ENCODE measurements at places on chromosomes 3 and 15.

GRCh38 chr3:72487078-72487765, 361.0 kb downstream of the SHQ1 start:
- DNase-seq = peak; percentile 57

GRCh38 chr15:100224206-100225185, 117.3 kb downstream of the ADAMTS17 start:
- no peak for DNase-seq

DNA sequence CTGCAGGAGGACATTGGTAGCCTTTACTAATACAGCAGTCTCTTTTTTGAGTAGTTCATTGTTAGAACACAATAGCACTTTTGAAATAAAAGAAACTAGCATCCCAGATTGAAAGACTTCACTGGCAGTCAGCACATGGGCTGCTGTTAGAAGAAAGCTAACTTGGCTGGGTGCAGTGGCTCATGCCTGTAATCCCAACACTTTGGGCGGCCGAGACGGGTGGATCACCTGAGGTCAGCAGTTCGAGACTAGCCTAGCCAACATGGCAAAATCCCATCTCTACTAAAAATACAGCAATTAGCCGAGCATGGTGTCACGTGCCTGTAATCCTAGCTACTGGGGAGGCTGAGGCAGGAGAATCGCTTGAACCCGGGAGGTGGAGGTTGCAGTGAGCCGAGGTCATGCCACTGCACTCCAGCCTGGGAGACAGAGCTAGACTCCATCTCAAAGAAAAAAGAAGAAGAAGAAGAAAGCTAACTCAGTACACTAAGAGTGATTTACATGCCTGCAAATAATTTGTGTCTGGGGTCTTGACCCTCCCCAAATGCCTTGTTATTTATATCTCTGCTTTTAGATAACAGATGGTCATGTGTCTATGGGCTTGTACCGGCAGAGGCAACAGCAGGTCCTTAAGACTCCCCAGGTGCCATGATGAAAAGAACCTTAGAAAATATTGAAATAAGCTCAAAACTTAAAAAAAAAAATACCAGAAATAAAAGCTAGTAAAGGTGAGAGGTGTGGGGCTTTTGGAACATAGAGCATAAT, 9.7 kb downstream of the TPM1 start:
- no peak for DNase-seq

DNA sequence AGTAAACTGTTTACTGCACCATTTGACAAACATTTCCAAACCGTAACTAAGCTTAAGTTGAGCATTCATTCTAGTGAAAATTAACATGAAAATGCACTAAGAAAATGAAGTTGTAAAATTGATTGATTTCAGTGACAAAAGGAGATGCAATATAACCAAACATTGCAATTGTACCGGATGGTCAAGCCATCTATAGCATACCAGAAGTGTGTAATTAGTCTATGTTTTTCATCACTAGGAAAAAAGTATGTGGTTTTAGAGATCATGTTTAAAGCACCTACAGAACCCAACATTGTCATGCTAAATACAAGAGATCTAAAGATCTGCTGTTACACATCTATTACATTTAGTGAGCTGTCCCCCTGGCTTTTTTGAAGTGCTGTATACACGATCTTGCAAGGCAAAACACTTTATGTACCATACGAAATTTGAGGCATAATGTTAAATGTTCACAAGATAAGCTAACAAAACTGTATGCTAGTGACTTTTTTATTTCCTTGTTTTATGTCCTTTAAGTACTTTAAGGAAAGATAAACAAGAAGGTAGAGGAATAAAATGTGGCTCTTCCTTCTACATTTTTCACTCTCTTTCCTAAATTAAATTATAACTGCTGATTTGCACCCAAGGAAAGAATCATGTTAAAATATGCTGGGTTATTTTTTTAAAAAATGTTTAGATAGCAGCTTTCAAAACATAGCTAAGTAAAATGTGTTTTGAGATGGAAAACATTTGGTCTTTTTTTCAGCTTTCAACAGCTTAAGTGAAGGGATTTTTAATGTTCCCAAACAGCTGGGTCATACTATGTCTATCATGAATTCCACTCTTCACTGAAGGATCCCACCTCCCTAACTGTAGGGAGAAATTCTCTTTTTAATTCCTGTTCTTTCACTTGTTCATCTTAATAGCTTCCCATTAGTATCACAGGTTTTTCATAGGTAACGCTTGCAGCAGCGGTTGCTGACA, 498.0 kb downstream of the MECOM start:
- no peak for DNase-seq

GRCh38 chr3:155407971-155408370, 114.5 kb upstream of the STRIT1 start:
- no peak for DNase-seq

GRCh38 chr15:81942157-81942556, 103.7 kb downstream of the MEX3B start:
- DNase-seq = no peak

DNA sequence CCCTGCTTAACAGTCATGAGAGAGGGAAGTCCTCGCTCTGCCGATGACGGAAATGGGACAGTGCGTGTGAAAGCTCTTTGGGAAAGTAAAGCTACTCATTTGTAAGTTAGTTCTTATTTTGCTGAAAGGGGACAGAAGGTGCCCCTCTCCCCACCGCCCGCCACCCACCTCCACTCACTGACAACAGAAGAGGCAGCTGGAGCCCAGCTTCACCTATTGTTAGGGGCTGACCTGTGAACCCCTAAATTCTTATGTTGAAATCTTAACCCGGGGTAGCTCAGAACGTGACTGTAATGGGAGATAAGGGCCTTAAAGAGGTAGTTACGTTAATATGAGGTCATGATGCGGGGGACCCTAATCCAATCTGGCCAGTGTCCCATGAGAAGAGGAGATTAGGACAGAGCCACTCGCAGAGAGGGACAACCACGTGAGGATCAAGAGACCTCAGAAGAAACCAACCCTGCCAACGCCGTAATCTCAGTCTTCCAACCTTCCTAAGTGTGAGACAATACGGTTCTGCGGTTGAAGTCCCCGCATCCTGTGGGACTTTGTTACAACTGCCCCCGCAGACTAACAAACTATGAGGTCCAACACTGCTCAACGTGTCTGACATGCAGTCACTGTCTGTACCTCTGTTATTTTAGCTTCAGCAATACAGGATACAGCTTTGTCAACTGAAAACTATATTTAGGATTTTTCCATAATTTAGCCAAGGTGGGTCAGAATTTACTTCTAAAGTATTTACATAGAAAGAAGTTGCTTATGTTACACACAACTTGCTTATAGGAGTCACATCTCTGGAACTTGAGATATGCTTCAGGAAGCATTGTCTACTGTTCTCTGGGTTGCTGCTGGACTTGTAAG, 51.7 kb downstream of the PCSK6 start:
- no peak for DNase-seq

DNA sequence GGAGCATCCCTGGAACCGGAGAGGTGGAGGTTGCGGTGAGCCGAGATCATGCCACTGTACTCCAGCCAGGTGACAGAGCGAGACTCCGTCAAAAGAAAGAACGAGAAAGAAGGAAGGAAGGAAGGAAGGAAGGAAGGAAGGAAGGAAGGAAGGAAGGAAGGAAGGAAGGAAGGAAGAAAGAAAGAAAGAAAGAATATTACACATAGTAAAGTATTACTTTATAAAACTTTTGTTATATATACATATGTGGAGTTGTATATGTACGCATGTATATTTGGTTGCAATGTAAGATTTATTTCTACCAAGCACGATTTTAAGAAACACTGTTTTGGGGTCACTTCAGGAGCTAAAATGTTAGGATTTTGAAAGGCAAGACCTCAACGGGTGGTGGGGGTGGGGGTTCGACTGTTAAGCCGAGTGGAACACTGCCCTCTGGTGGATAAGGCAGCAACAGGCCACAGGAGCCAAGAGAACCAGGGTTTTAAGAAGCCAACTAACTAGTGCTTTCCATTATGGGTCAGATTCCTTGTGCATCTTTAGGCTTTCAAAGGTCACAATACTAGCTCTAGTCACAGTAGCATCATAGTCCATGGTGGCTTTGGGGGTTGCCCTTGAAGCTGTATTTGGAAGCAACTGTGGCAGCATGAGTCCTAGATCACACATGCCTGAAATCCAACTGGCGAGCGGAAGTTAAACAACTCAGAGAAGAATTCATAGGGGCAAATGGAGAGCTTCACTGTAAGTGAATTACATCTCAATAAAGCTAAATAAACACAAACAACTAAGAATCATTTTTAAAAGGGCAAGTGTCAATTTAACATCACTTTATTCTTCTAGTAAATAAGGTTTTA, 22.5 kb downstream of the GLB1 start:
- DNase-seq = peak; percentile 72

- no peak for DNase-seq
These were observed 8.0 kb upstream of the ANKRD28 start for GRCh38 chr3:15805756-15806266.

- DNase-seq = no peak
These were observed 37.9 kb upstream of the TSC22D2 start for GRCh38 chr3:150370122-150370602.

- no peak for DNase-seq
These were observed 13.7 kb upstream of the RAF1 start for GRCh38 chr3:12677616-12678015.

DNA sequence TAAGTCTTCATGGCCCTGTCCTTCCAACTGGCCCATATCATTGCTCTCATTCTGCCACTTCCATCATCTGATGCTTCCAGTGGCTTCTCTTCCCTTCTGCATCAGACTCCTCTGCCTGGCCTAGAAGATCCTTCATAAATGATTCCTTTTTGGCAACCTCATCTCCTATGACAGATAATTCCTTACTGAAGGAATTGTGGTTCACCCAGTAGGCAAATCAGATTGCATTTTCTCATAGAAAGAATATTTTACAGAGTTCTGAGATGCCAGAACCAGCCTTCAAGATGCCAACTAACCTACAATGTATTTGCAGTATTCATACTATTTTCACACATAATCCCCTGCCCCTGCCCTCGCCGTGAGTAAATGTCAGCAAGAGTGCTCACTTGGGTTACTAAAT, 423.0 kb upstream of the TGFBR2 start:
- no peak for DNase-seq

- peak; percentile 9 for DNase-seq
These were observed 1.1 kb downstream of the TMEM158 start for GRCh38 chr3:45224824-45225464.

DNA sequence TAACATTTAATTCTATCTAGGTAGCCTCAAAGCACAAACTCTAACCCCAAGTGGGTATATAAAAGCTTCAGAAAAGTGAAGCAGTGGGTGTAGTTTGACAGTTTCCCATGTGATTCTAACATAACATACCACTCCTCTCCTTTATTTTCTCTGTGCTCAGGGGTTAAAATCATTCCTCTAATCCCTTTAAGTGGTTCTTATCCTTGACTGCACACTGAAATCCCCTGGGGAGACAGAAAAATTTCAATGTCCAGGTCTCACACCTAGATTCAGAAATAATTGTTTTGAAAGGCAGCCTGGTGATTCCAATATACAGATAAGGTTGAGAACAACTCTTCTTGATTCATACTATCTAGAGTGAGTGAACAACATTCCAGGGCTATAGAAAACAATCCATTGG, 986.4 kb downstream of the ROBO1 start:
- DNase-seq = no peak

DNA sequence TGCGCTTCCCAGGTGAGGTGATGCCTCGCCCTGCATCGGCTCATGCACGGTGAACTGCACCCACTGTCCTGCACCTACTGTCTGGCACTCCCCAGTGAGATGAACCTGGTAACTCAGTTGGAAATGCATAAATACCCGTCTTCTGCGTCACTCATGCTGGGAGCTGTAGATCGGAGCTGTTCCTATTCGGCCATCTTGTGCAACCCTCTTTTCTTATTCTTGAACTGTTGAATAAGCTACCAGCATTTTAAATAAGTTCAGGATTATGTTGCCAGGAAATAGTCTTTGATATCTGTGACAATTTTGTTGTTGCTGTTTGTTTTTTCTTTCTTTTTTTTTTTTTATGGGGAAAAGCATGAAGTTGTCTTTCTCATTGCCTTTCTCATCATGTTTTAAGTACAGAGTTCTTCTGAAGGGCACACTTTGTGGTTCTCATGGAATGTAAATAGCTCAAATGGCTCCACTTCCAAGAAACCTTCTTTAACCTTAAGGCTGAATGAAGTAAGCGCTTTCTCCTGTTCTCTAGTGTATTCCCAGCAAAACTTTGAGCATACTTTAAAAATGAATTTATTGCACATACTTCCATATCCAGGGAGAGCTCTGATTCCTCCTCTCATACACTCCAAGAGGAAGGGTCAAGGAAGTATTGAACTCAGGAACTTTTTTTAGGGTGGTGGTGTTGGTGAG, 468.0 kb upstream of the TBL1XR1 start:
- no peak for DNase-seq

- DNase-seq = no peak
These were observed 146.1 kb downstream of the UACA start for GRCh38 chr15:70617076-70617910.

GRCh38 chr3:131630097-131630496, 127.3 kb upstream of the MRPL3 start:
- DNase-seq = no peak

- DNase-seq = no peak
These were observed 311.6 kb upstream of the CNTN4 start for GRCh38 chr3:1787094-1787493.

DNA sequence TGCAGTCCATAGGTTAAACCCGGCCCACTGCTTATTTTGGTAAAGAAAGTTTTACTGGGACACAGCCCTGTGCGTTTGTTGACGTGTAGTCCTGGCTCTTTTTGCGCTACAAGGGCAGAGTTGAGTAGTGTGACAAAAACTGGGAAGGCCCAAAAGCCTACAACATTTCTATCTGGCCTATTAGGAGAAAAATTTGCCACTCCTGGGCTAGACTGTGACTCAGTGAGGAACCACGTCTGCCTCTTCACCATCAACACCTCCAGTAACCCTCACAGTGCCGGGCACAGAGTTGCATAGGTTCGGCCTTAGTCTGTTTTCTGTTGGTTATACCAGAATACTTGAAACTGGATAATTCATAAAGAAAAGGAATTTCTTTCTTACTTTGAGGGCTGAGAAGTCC, 110.3 kb downstream of the TOP2B start:
- no peak for DNase-seq

DNA sequence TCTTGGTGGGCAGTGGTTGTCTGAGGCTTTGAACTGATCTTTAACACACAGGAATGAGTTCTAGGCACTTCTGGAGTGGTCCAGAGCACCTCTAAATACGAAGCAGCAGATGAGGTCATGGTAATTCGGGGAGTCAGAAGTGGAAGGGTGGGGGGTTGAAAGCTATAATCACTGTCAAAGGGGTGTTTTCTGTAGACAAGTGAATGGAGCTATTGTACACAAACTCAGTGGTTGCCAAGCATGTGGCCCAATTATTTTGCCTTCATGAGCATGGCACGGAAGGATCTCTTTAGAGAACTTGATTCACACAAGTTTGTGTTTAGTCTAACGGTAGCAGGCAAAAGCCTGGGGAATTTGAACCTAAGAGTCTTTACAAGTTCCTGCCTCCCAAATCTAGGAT, 6.3 kb downstream of the FRMD5 start:
- DNase-seq = no peak

GRCh38 chr3:60754617-60755016, 496.6 kb downstream of the FHIT start:
- DNase-seq = no peak

DNA sequence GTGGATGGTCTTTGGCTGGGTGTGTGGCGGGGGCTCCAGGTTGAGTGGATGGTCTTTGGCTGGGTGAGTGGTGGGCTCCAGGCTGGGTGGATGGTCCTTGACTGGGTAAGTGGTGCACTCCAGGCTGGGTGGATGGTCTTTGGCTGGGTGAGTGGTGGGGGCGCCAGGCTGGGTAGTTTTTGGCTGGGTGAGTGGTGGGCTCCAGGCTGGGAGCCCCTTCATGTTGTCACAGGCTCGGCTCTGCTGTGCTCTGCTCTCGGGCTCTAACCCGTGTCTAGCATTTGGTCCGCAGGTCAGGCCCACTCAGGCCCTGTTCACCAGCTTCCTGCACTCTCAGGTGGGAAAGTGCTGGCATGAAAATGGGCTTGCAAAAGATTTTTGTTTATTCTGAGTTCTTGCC, 25.1 kb downstream of the CD276 start:
- DNase-seq = no peak
